ENCODE measurements at places on chromosomes 5 and 9. TPM values are rescaled to one million over a fixed set of nuclear protein-coding genes. Genes with fewer than 3 reads are reported as not detected.

- no peak overlapping the region for H3K27ac ChIP-seq
- H3K36me3 ChIP-seq, result no peaks in the 10 kb centered on the region
- H3K4me1 ChIP-seq, result no peaks in the 10 kb centered on the region
- DNase-seq, result no peak
Observed at GRCh38 chr5:158198636-158199035, 339.7 kb upstream of the CLINT1 start.

DNA sequence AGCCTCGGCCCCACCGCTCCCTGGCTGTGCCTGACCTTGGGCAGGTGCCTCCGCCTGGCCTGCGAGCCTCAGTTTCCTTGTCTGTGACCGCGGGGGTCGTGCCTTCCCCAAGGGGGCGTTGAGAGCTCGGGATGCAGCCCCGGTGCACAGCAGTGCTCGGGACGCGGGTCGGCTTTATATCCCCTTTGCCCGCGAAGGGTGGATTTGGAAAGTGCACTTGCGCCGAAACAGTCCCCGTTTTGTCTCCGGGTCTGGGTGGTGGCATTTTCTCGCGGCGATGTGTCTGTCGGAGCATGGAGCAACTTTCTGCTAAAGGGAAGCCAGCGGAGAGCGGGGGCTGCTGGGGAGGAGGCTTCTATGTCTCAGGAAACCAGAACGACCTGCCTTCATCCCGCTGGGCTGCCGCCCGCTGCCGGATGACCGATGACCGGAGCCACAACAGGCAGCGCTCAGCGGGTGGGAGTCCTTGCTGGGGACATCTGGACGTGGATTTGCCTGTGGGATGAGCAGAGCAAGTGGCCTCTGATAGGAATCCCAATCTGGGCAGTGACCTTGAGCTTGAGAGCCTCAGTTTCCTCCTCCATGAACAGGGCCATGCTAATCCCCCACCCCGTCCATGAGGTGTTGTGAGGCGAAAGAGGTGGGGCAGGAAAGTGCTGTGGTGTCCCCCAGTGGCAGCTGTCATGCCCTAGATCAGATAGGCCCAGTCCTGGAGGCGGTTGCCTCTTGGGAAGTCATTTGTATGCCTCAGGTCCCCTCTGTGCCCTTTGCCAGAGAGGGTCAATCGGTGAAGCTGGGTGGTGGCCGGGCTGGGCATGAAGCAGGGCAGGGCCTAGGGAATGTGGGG lies 651 bp downstream of the HRH2 start:
- H3K4me3 ChIP-seq, result peak overlapping the region; percentile 55
- no peaks in the 10 kb centered on the region for H3K36me3 ChIP-seq
- no peak overlapping the region for H3K27ac ChIP-seq

- DNase-seq, result no peak
- H3K4me1 ChIP-seq, result no peaks in the 10 kb centered on the region
- H3K27me3 ChIP-seq, result no peaks in the 10 kb centered on the region
- H3K36me3 ChIP-seq, result no peaks in the 10 kb centered on the region
- no peak overlapping the region for H3K27ac ChIP-seq
Observed at GRCh38 chr9:24488896-24489295, 56.8 kb downstream of the IZUMO3 start.

GRCh38 chr9:135275571-135276289 lies 188.3 kb downstream of the OLFM1 start:
- no peaks in the 10 kb centered on the region for H3K36me3 ChIP-seq
- no peak overlapping the region for H3K27ac ChIP-seq
- no peak for DNase-seq
- H3K4me1 ChIP-seq, result no peaks in the 10 kb centered on the region
- H3K27me3 ChIP-seq, result no peaks in the 10 kb centered on the region
- no peak overlapping the region for H3K4me3 ChIP-seq

- peaks cover 55% of the 10 kb centered on the region for H3K4me1 ChIP-seq
- no peaks in the 10 kb centered on the region for H3K27me3 ChIP-seq
- peak overlapping the region; percentile 70 for H3K27ac ChIP-seq
- H3K36me3 ChIP-seq, result no peaks in the 10 kb centered on the region
- no peak for DNase-seq
Observed at GRCh38 chr9:127562841-127563401, 49.2 kb upstream of the STXBP1 start.

- H3K27ac ChIP-seq, result no peak overlapping the region
- H3K36me3 ChIP-seq, result no peaks in the 10 kb centered on the region
- H3K4me3 ChIP-seq, result no peak overlapping the region
- DNase-seq, result no peak
- no peaks in the 10 kb centered on the region for H3K27me3 ChIP-seq
Observed at GRCh38 chr5:15943487-15943886, 236.1 kb downstream of the MARCHF11 start.

GRCh38 chr5:81506378-81506777 lies 112.4 kb upstream of the ACOT12 start:
- no peaks in the 10 kb centered on the region for H3K36me3 ChIP-seq
- DNase-seq, result no peak

- no peak overlapping the region for H3K4me3 ChIP-seq
- H3K27ac ChIP-seq, result no peak overlapping the region
- peaks cover 27% of the 10 kb centered on the region for H3K4me1 ChIP-seq
- DNase-seq, result peak; percentile 35
- no peaks in the 10 kb centered on the region for H3K27me3 ChIP-seq
- H3K36me3 ChIP-seq, result no peaks in the 10 kb centered on the region
Observed at GRCh38 chr5:78543292-78543691, 105.3 kb downstream of the LHFPL2 start.

DNA sequence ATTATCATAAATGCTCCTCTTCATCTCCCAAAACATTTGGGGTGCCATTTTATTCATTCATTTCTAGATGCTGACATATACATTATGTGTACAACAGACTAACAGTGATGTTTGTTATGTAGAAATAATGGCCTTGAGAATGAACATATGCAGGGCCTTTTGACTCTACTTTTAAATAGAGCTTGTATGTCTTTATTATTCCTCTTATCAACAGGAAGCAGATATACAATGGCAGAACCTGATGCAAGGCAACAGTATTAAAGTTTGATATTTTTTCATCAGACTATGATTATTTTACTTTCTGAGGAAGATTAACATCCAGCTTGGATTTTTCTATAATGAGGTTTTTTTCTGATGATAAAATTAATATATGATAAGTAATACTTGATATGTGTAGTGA lies 44.1 kb downstream of the SNX18 start:
- DNase-seq, result no peak
- no peak overlapping the region for H3K27ac ChIP-seq

Gene STK32A
- total RNA-seq, result 24.6 TPM

Gene RASEF
- total RNA-seq, result 0.96 TPM

Gene ASS1
- 256 TPM for total RNA-seq

Gene ZMYND19
- 26.2 TPM for total RNA-seq

Gene TOR2A
- 20.1 TPM for total RNA-seq

Gene SHROOM1
- 5.2 TPM for total RNA-seq

Gene PAEP
- total RNA-seq, result not detected

Gene SLC34A3
- total RNA-seq, result not detected

Gene KIAA1191
- 111 TPM for total RNA-seq

Gene HAND1
- total RNA-seq, result not detected

Gene GCNT4
- total RNA-seq, result 2.1 TPM

Gene SLC46A2
- 0.55 TPM for total RNA-seq
